ENCODE measurements at places on chromosomes 1 and 21. TPM values are rescaled to one million over a fixed set of nuclear protein-coding genes. Genes with fewer than 3 reads are reported as not detected.

Gene TRIM17
- 2.4 TPM for total RNA-seq

Gene SLFNL1
- 0.52 TPM for total RNA-seq

GRCh38 chr1:21100481-21100921, 76.2 kb downstream of the EIF4G3 start:
- no peak for DNase-seq

DNA sequence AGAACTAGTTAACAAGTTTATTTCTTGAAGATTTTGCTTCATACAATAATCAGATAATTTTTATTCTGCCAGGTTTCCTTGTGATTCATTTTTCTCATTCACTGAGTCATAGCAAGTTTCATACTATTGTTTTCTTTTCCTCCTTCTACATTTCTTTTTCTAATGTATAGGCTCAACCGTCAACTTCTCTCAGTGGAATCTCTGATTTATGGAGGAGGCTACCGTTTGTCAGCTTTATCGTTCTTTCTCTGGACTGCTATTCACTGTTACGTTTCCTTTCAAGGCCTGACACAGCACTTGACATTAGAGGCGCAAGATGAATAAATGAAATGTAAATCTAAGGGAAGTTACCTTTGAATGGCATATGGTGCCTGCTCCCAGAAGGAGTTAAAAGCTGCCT, 284.3 kb upstream of the NR5A2 start:
- DNase-seq = no peak

DNA sequence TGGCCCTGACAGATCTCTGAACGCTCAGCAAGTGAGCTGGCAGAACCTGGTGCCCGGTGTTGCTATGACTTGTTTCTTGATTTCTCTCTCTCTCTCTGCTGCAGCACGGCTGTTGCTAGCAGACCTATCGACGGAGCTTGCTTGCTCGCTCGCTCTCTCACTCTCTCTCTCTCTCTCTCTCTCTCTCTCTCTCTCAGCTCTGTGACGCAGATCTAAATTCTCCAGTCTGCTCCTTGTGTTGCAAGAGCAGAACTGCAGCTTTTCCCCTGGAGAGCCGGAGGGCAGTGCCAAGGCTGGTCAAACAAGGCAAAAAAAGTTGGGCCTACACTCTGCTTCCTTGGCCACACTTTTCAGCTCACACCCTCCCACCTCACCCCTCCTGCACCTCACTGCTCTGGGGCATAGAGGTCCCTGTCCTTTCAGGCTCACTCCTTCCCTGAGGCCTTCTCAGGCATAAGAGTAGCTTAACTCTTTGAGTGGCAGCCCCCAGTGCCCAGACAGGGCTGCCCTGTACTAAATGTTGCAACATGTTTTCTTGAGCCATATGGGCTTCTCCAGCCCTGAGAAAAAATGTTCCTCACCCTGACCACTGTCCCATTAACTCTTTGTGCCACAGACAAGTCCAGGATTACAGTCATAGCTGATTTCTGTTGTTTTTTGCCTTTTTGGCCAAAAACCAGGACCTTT, 72.2 kb downstream of the CD46 start:
- DNase-seq = peak; percentile 92

DNA sequence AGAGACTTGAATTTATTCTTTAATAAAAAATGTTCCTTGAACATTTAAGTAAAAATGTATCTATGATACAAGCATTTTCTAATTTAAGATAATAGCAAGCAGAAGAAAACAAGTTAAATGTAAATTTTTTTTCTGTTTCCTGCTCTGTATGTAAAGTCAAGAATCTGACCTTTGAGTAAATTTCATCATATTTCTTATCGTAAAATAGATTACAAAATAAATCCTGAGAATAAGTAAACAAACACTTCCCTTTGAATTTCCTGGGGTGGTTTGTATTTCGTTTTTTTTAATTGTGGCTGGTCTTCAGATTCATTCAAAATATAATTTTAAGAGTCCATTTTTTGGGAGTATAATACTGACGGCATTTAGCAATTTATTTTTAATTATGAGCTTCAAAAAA, 77.6 kb downstream of the POU2F1 start:
- DNase-seq = no peak

GRCh38 chr1:89041119-89041641, 18.5 kb upstream of the GBP3 start:
- DNase-seq = no peak

DNA sequence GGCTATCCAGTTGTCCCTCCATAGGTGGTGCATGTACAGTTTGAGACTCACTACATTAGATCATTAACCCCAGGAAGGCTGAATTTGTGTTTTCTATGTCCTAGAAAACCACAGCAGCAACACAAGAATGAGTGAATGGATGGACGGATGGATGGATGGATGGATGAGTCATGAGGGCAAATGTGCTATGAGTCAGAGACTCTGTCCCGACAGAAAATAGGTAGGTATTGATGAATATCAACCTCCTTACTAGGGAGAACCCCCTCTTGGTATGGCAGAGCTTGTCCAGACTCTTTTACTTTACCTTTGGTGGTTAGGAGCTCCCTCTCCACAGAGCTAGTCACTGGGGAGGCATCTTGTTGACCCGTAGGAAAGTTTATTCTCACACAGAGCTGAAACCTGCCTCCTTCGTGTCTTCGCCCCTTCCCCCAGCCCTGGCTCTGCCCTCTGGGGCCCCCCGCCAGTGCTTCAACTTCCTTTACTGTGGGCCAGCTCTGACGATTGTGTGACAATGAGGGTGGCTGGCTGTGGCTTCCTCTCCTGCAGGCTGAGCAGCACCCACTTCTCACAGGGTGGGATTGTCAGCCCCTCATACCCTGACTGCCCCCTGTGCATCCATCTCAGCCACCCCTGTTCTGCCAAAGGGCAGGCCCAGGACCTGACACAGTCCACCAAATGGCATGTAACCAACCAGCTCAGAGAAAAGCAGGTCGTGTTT, 145.2 kb downstream of the FOXD2 start:
- DNase-seq = no peak
